Activated CD4-positive, alpha-beta memory T cell treated with anti-CD3 and anti-CD28 coated beads, Interleukin-2, amount 10 ng/mL, durations not matched to agents 7 days and 5 days (primary cell): ENCODE measurements at places on chromosomes 12 and 14.

GRCh38 chr12:97093187-97093683 lies 186.2 kb downstream of the NEDD1 start:
- no peak overlapping the region for H3K27ac ChIP-seq
- no peaks in the 10 kb centered on the region for H3K4me1 ChIP-seq
- no peaks in the 10 kb centered on the region for H3K36me3 ChIP-seq
- no peak for DNase-seq

DNA sequence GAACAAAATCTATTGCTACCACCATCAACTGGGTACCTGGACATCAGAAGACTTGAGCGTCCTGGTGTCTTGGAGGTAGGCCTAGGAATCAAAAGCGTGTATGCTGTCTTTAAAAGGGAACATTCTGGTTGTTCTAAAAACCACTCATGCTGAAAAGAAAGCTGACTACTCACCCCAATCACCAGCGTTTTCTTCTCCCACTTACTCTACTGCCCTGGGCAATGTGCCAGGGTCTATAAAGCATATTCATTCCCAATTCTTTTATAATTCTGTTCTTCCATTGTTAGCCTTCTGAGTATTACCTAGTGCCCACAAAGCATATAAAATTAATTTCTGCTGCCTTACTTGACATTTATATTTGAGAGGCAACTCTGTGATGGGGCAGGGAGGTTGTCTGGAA lies 133.4 kb downstream of the KCNA5 start:
- no peaks in the 10 kb centered on the region for H3K4me1 ChIP-seq
- no peaks in the 10 kb centered on the region for H3K36me3 ChIP-seq
- no peak overlapping the region for H3K27ac ChIP-seq
- H3K27me3 ChIP-seq, result no peaks in the 10 kb centered on the region

- H3K27ac ChIP-seq, result no peak overlapping the region
- no peak overlapping the region for H3K4me3 ChIP-seq
- peaks cover 65% of the 10 kb centered on the region for H3K4me1 ChIP-seq
- no peaks in the 10 kb centered on the region for H3K27me3 ChIP-seq
These were observed 137.0 kb downstream of the MED13L start for GRCh38 chr12:116140529-116140928.

- peak overlapping the region; percentile 98 for H3K27ac ChIP-seq
- no peaks in the 10 kb centered on the region for H3K27me3 ChIP-seq
- peaks cover 61% of the 10 kb centered on the region for H3K36me3 ChIP-seq
- H3K4me3 ChIP-seq, result peak overlapping the region; percentile 48
These were observed 49.2 kb downstream of the TESPA1 start for GRCh38 chr12:54935235-54935951.

- H3K4me1 ChIP-seq, result no peaks in the 10 kb centered on the region
- H3K4me3 ChIP-seq, result no peak overlapping the region
- no peak overlapping the region for H3K27ac ChIP-seq
- no peaks in the 10 kb centered on the region for H3K36me3 ChIP-seq
These were observed 23.0 kb downstream of the PRB3 start for GRCh38 chr12:11246489-11246888.

- H3K27ac ChIP-seq, result no peak overlapping the region
- no peaks in the 10 kb centered on the region for H3K27me3 ChIP-seq
- H3K4me1 ChIP-seq, result no peaks in the 10 kb centered on the region
- no peak overlapping the region for H3K4me3 ChIP-seq
- no peak for DNase-seq
These were observed 1.0 kb upstream of the GPD1 start for GRCh38 chr12:50102646-50103309.

GRCh38 chr12:41162461-41162860 lies 25.7 kb upstream of the PDZRN4 start:
- H3K4me3 ChIP-seq, result no peak overlapping the region
- H3K27ac ChIP-seq, result no peak overlapping the region
- no peak for DNase-seq
- no peaks in the 10 kb centered on the region for H3K4me1 ChIP-seq
- no peaks in the 10 kb centered on the region for H3K27me3 ChIP-seq

DNA sequence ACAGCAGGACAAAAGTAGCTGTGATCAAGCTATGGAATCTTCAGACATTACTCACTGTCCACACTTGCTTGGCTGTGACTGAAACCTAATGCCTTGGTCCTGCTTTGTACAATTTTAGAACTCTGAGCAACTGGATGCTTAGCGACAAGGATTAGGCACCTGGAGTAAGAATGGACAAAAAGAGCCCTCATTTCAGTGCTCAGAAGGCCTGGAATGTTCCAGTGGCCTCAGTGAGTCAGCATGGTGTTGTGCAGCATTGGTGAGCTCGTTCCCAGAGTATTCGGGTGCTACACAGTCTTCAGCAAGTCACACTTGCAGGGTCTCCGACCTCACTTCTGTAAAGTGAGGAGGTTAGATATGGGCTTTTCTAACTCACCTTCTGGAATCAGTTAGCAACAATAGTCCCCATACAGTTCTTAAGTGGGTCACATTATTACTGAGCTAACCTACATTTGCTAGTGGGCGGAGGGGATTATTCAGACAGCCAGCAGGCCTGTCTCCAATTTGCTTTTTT lies 108.0 kb upstream of the MDM1 start:
- H3K4me1 ChIP-seq, result peaks cover 31% of the 10 kb centered on the region
- no peak for DNase-seq
- peaks cover 52% of the 10 kb centered on the region for H3K36me3 ChIP-seq
- no peak overlapping the region for H3K4me3 ChIP-seq
- no peak overlapping the region for H3K27ac ChIP-seq

DNA sequence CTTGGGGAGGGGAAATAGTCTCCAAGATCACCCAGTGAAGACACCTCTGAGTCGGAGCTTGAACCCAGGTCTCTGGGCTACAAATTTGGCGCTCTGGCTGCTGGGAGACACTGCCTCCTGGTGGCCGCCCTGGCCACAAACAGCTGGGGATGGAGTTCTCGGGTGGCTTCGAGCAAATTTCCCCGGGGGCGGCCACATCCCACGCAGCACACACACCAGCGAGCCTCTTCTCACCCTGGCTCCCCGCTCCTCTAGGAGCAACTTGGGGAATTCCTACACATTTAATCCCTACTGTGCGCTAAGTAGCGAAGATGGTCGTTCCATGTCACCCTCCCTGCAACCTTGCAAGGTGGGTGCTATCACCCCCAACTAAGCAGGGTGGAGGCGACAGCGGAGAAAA lies 66.2 kb upstream of the BEGAIN start:
- no peak overlapping the region for H3K27ac ChIP-seq
- no peak overlapping the region for H3K4me3 ChIP-seq
- DNase-seq, result peak; percentile 52
- peaks cover 14% of the 10 kb centered on the region for H3K27me3 ChIP-seq
